ENCODE measurements at places on chromosomes 7 and 10.

- peak; percentile 89 for DNase-seq
Observed at GRCh38 chr7:25854608-25855497, 297.1 kb upstream of the NFE2L3 start.

- no peak for DNase-seq
Observed at GRCh38 chr7:42029405-42029804, 207.6 kb downstream of the GLI3 start.

DNA sequence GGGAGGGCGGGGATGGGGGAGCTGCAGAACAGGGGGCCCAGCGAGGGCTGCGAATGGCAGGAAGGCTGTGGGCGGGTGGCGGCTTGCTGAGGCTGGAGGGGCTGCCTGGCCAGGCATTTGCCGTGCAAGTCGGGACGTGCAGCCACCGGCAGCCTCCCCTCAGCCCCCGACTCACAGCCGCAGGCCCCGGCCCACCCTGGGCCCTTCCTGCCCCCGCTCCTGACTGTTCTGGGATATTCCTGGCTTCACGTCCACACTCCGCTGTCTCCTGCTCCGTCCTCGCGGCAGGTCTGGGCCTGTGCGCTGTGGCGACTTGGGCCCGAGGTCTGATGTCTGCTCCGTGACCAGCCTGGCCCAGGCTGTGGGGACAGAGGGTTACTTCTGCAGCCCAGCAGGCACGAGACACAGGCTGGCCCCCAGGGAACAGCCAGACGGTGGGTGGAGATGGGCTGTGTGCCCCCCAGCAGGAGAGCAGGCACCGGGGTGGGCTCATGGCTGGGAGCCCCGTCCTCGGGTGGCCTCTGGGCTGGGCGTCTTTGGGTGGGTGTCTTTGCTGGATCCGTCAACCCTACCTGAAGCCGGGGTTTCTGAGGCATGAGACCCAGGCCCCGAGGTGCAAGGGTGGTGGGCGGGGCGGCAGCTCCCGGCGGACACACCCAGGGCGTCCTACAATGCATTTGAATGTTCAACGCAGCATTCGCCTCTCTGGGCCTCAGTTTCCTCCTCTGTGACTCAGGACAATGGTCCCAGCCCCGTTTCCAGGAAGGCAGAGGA lies 86.5 kb downstream of the FOXL3 start:
- DNase-seq, result no peak

DNA sequence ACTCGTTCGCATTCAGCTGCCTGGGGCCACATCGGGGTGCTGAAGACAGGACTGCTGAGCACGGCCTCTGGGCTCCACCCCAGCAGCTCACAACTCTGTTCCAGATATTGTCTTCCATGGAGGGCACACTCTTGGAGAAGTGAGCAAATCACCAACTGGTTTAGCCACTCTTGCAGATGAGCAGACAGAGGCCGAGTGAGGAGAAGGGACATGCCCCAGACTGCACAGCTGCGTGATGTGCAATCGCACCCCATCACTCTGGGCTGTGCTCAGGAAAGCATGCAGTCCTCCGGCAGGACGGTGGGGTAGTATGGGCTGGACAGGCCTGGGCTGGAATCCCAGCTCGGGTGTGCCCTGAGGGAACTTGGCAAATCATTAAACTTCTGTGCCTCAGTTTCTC lies 111.6 kb downstream of the FAM53B start:
- no peak for DNase-seq

- DNase-seq, result peak; percentile 27
Observed at GRCh38 chr7:4814433-4814832, 39.0 kb downstream of the AP5Z1 start.

GRCh38 chr10:10891124-10892082 lies 126.3 kb upstream of the CELF2 start:
- no peak for DNase-seq

DNA sequence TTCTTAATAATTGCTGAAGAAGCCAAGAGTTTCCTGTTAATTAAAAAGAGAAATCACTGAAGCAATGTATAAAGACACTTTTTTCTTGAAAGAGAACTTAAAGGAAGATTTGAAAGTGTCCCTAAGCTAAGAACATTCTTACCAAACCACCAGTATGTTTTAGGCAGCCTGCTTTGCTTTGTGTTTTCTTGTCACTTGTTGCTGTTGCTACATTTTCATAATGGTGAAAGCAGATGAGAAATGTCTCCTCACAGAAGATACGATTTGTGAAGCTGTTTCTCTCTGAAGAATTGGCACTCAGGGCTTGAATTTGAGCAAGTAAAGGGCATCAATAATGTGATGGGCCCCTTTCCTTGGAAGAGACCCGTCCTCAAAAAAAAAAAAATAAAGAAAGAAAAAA lies 30.9 kb downstream of the TCF7L2 start:
- no peak for DNase-seq

DNA sequence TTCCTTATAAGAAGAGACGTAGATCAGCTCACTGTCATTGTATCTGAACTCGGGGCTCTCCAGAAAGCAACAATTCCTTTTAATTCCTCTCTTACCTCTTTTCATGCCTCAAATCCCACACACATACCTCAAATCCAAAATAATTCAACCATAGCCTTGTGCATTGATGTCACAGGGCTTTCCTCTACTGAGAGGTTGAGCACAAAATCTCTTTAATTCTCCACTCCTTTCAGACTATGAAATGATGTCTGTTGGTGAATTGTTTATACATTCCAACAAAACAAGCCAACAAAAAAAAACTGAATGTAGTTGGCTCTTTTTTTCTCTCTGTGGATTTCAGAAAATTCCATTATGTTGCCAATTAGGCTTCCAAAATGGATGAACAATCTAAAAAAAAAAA lies 53.2 kb downstream of the BPGM start:
- DNase-seq, result no peak

DNA sequence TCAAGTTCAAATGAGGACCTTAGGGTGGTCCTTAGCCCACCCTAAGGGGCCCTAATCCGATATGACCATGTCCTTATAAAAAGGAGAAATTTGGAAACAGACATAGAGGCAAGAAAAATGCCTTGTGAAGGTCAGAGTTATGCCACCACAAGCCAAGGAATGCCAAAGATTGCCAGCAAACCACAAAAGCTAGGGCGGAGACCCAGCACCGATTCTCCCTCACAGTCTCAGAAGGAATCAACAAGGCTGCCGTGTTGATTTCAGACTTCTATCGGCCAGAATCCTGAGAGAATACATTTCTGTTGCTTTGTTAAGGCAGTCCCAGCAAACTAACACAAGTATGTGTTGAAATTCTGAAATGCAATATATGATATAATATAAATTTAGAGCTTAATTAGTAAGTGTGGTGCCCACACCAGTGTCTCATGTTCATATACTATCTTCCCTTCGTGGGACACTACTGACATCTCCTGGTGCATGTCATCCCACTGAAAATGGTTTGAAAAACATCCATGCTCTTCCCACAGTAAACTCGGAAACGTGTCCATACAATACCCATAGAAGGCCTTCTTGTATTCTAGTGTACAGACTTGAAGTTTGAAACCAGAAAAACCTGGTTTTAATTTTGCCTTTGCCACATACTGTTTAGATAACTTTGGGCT lies 349.0 kb downstream of the TNS3 start:
- no peak for DNase-seq

DNA sequence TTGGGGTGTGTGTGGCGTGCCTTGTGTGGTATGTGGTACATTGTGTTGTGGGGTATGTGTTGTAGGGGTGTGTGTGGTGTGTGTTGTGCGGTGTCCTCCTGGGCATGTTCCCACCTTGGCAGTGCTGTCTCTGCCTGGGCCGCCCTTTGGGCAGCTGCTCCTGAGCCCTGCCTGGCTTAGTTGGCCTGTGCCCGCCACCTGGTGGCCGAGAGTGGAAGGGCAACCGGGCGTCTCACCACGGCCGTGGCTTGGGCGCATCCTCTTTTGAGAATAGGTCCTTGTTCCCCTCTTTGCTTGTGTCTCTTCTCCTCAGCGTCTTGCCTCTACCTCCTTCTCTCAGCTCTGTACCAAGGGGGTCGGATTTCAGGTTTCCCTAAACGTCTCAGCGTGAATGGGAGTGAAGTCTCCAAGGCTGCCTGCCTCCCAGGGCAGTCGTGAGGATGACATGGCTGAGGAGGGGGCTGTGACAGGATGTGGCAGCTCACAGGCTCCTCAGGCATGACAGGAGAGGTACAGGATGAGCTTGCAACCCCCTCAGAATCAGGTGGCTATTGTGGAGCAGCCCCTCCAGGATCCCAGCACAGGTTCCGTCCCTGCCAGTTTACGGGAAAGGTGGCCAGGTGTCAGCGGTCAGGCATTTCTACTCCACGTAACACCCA lies 98.4 kb upstream of the PODXL start:
- peak; percentile 86 for DNase-seq

DNA sequence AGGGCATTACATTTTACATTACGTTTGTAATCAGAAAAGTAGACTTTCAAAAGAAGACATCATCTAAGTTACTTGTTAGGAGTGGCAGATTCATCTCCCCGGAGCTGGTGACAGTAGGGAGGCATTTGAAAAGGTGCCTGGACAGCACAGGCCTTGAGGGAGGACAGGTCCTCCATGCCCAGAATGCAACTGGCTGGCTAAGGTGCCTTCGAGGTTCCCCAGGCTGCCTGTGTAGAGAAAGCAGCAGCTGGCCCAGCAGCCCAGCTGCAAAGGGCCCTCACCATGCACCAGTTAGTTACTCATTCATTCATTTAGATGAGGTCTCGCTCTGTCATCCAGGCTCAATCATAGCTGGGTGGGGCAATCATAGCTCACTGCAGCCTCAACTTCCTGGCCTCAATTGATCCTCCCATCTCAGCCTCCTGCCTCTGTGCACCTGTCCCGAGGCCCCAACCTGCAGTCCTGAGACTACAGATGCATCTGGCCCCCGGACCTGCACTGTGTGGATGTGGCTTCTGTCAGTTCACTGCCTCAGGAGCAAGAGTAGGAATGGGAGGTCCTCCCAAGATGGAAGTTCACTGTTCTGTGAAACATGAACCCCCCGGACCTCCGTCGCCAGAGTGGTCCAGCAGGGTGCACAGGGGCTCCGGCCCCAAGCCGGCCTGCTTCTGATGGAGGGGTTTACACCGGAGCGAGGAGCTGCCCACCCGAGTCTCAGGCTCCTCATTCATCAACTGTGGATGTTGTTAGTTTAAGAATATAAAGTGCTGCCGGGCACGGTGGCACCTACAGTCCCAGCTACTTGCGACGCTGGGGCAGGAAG lies 36.6 kb downstream of the PRKAG2 start:
- DNase-seq, result no peak

GRCh38 chr7:81932936-81933335 lies 163.1 kb upstream of the HGF start:
- DNase-seq, result no peak
